ENCODE measurements at places on chromosomes 5 and 9.

GRCh38 chr5:172658961-172659501 is 18.0 kb downstream of the NEURL1B start:
- DNase-seq = no peak

GRCh38 chr9:69905851-69906250 is 85.2 kb downstream of the CFAP95 start:
- no peak for DNase-seq

- DNase-seq = no peak
Measured at GRCh38 chr9:137575364-137575715, 3.4 kb downstream of the DPH7 start.

- DNase-seq = peak; percentile 85
Measured at GRCh38 chr9:88197781-88198340, 59.6 kb upstream of the SPATA31C2 start.

DNA sequence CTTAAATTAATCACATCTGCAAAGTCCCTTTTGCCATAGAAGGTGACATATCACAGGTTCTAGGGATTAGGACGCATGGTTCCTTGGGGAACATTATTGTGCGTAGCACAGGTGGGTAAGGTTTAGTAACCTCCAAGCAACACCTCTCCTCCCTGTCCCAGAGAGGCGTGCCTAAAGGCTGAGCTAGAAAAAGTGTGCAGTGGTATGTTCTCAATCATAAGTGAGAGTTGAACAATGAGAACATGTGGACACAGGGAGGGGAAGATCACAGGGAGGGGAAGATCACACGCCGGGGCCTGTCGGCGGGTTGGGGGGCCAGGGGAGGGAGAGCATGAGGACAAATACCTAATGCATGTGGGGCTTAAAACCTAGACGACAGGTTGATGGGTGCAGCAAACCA is 14.9 kb downstream of the DAB2IP start:
- DNase-seq = no peak

DNA sequence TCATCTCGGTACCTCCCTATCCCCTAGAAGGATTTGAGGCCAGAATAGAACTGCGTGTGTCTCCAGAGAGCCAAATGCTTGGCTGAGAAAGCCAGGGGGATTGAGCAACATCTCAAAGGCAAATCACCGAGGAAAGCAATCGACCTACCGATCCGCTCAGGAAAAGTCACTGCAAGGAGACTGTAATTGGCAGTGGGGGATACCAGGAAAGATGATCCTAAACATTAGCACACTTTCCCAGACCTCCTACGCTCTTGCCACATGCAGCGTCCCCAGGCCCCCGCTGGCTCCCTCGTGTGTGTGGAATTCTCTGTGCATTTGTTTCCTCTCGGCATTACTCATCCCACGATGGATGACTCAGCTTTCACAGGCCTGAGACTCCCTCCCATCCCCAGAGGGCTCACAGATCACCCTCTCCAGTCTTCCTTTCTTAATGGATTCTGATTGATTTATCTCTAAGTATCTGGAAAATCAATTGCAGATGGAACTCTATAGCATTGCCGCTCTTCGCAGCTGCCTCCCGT is 82.2 kb upstream of the ICE1 start:
- peak; percentile 91 for DNase-seq

DNA sequence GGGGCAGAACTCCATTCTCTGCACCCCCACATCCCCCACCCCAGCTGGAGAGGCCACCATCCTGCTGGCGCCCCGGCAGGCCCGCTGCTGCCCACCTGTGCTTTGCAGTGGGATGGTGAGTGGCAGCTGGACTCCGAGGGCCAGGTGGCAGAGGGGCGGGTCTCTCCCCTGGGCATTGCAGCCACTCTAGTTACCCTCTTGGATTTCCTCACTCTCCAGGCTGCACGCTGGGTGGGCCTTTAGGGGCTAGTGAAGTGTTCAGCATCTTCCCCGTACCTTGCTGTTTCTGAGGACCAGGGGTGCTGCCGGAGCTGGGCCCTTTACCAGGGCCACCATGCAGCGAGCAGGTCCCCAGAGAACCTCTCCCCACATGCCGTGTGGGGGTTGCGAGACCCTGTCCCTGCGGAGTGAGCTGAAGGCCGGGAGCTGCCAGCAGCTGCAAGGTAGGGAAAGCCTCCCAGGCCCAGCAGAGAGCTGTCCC is 88.4 kb upstream of the SH3PXD2B start:
- DNase-seq = no peak

DNA sequence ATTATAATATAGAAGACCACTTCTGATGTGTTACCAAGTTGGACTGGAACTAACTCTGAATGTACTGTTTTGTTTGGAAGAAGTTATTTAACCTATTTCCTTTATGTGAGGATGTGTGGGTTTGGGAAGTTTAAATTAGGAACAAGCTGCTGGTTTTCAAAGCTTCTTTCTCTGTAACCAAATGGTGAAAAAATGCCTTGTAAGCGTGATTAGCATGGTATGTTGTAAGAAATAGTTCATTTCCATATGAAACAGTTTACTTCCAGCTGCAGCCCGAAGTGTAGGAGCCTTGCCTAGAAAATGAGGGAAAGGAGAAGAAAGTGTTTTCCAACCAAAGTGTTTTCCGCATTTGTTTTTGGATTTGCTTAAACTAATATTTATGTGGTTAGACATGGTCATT is 36.0 kb downstream of the TTC1 start:
- no peak for DNase-seq

DNA sequence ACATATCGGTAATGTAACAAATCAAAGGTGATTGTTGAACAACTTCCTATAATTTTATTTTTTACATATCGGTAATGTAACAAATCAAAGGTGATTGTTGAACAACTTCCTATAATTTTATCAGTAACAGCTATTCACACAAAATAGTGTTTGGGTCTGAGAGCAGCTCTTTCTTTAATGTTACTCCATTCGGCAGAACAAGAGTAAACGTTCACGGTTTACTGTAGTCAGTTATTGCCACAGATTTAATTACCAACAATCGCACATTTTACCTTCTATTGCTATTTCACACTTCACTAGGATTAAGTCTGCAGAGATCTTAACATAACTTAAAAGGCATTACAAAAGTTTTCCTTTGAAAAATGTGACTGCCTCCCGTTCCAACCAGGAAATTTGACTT is 6.4 kb downstream of the GNAQ start:
- DNase-seq = no peak

GRCh38 chr9:89716559-89716958 is 111.7 kb downstream of the GADD45G start:
- DNase-seq = no peak

DNA sequence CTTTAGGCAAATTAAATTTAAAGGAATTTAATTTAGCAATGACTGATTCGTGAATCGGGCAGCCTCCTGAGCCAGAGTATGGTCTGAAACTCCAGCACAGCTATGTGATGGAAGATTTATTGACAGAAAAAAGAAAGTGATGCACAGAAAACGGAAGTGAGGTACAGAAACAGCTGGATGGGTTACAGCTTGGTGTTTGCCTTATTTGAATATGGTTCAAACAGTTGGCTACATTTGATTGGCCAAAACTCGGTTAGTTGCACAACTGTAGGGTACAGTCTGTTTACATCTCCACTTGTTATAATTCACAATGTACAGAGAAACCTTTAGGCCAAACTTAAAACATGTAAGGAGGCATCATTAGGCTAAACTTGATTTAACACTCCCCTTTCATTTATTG is 1716.1 kb upstream of the C9orf72 start:
- no peak for DNase-seq

- peak; percentile 61 for DNase-seq
Measured at GRCh38 chr9:121976751-121977150, 116.4 kb downstream of the TTLL11 start.

GRCh38 chr9:69805962-69806515 is 14.6 kb upstream of the CFAP95 start:
- no peak for DNase-seq

DNA sequence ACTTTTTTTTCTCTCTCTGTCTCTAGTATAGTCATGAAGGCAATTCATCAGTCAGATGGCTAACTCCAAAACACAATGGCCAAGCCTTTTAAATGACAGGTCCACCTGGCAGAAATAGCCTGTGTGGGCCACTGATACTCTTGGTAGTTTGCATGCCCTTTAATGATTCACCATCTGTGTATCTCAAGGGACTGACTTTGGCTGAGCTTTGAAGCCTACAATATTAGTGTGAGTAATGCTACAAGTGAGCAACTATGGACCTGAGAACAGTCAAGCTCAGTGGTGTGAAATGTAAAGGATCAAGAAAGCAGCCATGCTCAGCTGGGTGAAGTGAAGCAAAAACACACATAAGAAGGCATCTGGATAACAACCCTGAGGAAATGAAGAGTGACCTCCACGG is 506.9 kb downstream of the TLE1 start:
- peak; percentile 57 for DNase-seq

Data from epithelial cell of esophagus (primary cell).